ENCODE measurements at places on chromosomes 5 and 9.
A peak's percentile ranks its signal among the peaks of the same experiment; 100 is the strongest.

- no peak for DNase-seq
Measured at GRCh38 chr5:104170926-104171325, 608.3 kb upstream of the NUDT12 start.

GRCh38 chr5:175382171-175382570 is 61.8 kb downstream of the DRD1 start:
- no peak for DNase-seq

DNA sequence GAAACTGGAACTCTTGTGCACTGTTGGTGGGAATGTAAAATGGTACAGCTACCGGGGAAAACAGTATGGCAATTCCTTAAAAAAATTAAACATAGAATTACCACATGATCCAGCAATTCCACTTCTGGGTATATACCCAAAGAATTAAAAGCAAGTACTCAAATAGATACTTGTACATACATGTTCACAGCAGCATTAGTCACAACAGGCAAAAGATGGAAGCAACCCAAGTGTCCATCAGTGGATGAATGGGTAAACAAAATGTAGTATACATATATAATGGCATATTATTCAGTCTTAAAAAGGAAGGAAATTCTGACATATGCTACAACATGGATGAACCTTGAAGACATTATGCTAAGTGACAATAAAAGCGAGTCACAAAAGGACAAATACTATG is 7.4 kb upstream of the SLC22A5 start:
- DNase-seq, result no peak

DNA sequence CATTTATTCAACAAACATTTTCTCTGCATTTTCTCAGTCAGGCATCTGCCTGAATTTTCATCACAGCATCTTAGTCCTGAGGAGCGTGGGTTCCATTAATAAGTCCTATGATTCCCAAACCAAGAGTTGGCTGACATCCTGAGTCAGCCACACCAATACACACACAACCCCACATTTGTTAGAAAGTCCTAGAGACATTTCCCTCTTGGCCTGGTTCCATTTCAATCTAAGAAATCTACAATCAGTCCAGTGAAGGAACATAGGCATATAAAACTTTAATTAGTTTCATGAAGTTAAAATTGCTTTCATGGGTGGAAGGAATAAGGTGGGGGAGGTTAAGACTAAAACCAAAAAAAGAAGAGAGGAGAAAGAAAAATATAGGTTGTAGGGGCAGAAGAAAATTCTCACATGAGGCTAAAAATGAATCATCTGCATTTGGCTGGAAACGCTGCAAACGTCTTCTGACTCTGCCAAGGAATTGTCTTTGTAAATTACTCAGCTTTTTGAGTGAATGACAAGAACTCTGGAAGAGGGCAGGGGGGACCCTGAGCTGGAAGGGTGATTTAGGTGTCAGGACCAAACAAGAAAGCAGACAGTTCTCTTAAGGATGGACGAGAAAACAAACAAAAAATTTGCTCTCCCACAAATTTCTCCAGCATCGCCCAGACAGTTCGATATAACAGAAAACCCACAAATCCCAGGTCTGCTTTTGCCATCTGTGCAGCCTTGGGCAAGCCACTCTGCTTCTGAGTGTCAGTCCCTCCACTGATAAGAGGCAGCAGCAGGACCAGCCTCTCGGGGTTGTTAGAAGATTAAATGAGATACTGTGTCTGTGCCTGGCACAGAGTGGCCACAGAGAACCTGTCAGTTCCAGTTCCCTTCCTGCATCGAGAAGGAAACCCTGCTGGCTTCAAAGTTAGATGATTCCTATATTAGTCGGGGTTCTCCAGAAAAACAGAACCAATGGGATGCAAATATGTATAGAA is 289.7 kb downstream of the CDK5RAP2 start:
- no peak for DNase-seq

DNA sequence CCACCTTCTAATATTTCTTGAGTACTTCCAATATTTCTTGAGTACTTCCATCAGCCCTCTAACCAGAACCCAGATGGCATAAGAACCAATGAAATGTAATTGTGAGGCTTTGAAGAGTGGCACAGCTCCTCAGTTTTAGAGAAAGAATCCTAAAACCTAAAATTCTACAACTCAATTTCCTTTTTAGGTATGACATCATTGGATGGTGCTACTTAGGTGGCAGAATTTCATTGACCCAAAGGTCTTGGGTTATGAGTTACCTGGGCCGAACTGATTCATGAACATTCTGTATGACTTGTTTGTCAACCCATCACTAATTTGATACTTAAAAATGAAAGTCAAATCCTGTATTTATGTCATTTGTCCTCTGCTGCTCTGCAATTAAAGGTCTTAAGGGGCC is 13.1 kb downstream of the HMGCS1 start:
- no peak for DNase-seq

DNA sequence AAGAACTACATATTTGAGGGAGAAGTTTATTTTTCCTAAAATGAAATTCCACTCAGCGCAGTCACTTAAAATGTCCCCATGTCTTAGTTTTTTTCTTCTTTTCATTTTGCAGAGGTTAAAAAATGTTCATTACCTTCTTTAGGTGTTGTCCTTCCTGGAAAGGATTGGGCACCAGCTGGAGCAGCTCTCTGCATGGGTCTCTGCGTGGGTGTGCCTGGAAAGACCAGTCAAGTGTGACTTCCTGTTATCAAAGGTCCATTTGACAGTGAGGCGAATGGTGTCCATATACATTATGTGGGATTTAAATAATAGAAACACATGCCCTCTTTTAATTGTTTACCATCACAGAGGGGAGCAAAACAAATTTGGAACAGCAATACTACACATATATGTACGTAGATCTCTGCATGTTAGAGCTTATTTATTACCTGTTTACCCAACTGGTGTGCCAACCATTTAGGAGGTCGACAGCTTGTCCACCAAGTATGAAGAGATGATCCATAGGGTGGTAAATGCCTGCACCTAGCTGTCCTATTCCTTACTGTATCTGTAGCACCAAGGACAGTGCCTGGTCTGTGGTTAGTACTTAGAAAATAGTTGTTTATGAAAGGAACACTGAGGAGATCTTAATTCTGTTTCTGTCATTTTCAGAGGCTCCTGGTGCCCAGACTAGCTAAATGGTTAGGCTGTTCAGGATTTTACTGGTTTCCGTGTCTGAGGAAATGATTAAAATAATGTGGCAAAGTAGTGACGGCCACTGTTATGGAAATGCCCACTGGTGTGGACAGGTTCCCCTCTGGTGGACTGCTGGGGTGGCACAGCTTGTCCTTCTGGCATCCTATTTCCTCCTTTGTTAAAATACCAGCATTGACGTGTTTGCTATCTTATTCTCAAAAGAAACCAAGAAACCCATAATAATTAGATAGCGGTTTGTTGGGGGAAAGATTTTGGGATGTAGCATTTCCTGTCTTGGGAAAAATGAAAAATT is 200.4 kb downstream of the MAST4 start:
- DNase-seq, result no peak

GRCh38 chr5:163565931-163566608 is 60.7 kb downstream of the MAT2B start:
- DNase-seq, result no peak

GRCh38 chr5:11898-12297 is 80.1 kb upstream of the PLEKHG4B start:
- no peak for DNase-seq

DNA sequence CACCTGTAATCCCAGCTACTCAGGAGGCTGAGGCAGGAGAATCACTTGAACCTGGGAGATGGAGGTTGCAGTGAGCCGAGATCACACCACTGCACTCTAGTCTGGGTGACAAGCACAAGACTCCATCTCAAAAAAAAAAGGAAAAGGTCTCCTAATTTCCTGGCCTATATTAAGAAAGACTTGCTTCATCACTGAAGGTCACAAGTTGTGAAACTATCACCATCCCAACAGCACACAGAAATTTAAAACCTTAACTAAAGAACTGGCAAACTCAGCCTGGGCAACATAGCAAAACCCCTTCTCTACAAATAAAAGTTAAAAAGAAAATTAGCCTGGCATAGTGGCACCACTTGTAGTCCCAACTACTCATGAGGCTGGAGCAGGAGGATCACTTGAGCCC is 17.2 kb downstream of the FRMD3 start:
- DNase-seq, result no peak

DNA sequence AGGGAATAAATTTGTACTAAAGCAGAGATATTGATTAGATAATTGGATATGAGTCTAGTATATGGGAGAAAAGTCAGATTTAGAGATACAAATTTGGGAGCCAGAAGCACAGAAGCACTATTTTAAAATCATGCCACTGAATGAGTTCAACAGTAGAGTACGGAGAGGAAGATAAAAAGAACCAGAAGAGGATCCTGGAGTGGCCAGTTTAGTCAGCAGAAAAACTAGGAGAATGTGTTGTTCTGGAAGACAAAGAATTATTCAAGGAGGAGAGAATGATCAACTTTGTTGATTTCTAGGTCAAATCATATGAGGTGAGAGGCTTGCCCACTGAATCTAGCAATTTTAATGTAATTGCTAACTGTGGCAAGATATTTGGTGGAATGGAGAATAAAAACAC is 67.0 kb downstream of the NIPBL start:
- DNase-seq, result no peak

DNA sequence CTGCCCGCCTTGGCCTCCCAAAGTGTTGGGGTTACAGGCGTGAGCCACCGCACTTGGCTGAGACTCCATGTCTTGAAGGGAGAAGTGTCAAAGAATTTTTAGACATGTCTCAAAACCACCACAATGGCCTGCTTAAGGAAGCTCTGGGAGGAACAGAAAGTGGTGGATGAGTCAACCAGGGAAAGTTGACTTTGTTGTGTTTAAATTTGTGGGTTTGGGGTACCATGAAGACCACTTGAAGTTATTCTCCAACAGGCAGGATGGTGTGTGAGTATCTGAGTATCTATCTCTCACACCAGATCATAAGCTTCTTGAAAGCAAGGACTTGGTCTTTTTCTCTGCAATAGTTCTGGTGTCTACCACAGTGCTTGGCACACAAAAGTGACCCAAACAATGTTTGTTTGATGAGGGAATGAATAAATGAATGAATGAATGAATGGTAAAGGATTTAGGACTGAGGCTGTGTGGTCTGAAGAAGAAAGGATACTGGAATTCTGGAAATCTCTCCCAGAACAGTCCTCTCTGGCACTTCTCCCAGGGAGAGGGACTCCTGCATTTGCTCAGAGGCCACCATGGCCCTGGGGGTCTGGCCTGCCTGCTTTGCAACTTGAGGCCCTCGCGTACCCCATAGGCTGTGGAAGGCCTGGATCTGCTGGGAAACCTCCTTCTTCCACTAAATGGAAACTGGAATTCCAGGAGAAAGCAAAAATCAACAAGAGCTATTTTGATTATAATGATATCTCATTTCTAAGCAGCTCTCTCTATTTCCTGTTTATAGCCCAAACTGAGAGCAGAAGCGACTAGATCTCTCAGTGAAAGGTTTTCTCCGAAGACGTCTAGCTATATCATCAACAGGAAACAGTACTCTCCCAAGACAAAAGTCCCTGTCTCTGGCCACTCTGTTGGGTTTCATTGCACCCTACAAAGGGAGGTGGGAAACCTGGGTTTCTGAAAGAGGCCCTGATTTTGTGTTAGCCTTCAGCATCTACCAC is 187.9 kb downstream of the PALM2AKAP2 start:
- peak; percentile 56 for DNase-seq

GRCh38 chr5:117473165-117473564 is 898.5 kb upstream of the SEMA6A start:
- no peak for DNase-seq

DNA sequence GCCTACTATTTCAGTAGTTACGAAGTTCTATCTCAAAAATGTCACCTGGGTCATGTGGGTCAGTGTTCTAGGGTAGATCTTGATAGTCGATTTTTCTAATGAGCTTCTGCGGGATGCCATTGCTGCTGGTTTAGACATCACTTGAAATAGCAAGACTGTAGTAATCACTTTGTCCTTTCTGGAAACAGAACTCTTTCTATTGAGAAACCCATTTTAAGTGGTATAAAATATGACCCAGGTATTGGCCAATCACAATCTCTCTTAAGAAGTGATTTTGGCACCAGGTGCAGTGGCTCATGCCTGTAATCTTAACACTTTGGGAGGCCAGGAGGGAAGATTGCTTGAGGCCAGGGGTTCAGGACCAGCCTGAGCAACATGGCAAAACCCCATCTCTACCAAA is 17.6 kb downstream of the ARRDC3 start:
- DNase-seq, result no peak

GRCh38 chr9:135463140-135463539 is 16.4 kb upstream of the PPP1R26 start:
- no peak for DNase-seq

DNA sequence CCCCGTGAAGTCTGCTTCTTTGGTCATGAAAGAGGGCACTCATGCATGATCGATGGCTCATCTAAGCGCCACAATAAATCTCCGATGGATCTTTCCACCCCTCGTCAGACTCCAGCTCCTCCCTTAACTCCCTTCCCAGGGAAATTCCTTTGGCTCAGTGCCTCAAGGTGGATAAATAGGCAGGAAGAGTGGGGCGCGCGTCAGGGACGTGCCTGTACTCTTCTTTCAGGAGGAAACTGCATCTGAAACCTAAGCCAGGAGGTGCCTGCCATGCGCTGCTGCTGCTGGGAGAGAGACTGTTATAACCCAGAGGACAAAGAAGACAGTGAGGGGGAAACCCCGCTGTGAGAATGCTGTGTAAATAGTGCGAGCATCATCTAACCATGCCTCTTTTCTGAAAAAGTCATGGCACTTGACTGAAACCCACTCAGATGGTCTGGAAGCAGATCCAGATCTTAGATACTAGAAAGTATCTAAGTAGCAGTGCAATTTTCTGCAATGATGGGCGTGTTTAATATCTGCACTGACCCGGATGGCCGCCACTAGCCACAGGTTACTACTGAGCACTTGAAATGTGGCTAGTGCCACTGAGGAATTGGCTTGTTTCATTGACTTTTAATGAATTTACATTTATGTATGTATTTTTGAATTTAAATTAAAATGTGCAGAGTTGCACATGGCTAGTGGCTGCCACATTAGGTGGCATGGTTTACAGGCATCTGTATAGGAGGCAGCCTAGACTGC is 120.3 kb upstream of the BASP1 start:
- DNase-seq, result no peak

GRCh38 chr9:112059145-112059965 is 115.7 kb downstream of the SUSD1 start:
- DNase-seq, result no peak

GRCh38 chr5:53362521-53362941 is 117.9 kb upstream of the FST start:
- no peak for DNase-seq

GRCh38 chr9:13266167-13266566 is 13.3 kb downstream of the MPDZ start:
- DNase-seq, result no peak

Measured in naive thymus-derived CD4-positive, alpha-beta T cell (primary cell).